ENCODE measurements at places on chromosomes 2 and 18. TPM values are rescaled to one million over a fixed set of nuclear protein-coding genes. Genes with fewer than 3 reads are reported as not detected.

DNA sequence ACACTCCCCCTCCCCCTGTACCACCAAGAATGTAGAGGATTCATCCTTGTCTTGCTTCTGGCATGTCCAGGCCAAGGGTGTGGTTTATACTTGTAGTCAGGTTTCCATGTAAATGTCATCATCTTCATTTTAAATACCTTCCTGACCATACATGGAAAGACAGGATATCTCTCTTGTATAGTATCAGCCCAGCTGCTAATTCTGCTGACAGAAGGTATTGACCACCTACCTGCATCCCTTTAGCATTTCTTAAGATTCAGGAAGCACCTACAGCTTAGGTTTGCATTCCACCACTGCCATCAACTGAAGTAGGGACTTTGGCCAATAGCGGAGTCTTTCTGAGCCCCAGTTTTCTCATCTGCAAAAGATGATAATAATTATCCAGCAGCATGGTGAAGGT lies 22.9 kb upstream of the FSHR start:
- no peak for DNase-seq

GRCh38 chr18:62897153-62897552 lies 181.8 kb downstream of the PHLPP1 start:
- no peak for DNase-seq

- no peak for DNase-seq
Measured at GRCh38 chr2:62706721-62707521, 1.4 kb downstream of the EHBP1 start.

DNA sequence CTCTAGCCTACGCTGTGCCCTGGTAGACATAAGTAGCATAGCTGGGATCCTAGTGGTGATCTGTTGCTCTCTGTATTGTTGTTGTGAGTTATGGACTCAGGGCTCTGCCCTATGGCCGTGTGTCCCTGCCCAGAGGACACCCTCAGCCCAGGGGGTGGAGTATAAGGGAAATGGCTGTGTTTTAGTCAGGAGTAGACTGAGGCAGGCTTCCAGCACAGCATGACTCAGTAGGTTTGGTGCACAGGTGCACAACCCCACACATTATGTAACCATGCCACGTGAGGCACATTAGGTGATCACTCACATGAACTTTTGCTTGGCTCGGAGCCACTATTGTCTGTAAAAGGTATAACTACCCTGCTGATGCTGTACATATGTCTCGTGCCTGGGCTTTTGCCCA lies 59.9 kb upstream of the PEX13 start:
- no peak for DNase-seq

- no peak for DNase-seq
Measured at GRCh38 chr18:40559556-40559955, 1395.5 kb upstream of the PIK3C3 start.

The PDIA6 gene
- 296 TPM for polyA plus RNA-seq

The NOL4 gene
- 1.2 TPM for polyA plus RNA-seq

The POMC gene
- 0.94 TPM for polyA plus RNA-seq

The SCN9A gene
- 15.4 TPM for polyA plus RNA-seq
